Right forelimb (tissue), 1 donor: ENCODE measurements at places on chromosomes 2 and 18.

DNA sequence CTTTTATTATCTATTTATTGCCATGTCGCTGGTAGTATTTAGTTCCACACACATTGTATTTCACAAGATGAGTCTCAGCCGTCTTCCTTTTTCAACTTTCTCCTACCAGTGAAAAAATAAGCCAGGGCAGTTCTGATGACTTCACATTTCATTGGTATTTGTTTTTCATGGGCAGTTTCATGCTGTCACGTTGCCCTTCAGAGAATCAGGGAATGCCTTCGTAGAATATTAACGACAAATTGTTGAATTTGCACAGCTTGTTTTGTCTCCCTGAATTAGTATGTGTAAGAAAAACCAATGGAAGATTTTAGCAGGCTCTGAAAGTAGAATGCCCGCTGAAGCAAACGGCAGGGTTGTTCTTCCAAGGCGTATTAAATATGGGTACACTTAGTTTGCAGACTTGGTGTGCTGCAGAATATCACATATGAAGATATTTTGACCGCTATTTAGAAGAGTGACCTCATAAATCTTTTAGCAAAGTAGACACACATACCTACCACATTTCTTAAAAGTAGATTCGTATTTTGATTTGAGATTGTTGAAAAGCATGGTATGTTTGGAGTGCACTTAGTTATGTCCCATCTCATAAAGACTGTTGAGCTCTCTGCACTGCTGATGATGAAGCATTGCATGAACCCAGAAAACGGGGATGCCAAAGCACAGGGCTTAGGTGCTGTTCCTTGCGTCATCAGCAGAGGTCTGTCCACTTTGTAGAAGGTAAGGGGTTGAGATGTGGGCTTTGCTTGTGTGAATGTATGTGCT is 2.9 kb downstream of the NEDD4L start:
- DNase-seq: no peak

DNA sequence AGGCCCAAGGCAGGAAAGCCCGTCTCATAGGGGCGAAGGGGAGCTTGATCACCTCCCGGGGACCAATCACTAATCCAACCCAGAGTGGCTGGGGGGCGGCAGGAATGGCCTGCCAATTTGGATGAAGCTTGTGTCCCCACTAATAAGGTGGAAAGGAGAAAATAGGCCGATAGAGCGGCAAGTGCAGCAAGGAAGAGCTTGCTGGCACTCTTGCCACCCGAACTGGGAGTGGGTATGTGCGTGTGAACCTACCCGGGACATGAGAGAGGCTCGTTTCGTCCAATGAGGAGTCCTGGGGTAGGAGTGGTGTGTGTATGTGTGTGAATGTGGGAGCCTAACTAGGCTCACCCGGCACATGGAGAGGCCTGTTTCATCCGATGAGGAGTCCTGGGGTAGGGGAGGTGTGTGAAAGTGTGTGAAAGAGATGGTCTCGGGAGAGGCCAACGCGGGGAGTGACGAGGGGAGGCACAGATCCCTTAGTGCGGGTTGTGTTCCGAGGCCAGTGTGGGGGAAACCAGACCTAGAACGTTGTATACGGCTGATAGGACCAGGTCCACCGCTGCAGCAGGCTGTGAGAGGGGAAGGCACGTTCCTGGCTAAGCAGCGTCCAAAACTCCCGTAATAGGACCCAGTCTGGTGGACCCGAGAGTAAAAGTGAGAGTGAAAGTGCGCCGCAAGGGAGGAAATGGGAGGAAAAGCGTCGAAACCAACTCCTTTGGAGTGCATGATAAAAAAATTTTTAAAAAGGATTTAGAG is 47.1 kb upstream of the SELENOI start:
- DNase-seq: peak; percentile 72

- DNase-seq: no peak
Measured at GRCh38 chr2:175432021-175432420, 250.5 kb upstream of the ATP5MC3 start.

DNA sequence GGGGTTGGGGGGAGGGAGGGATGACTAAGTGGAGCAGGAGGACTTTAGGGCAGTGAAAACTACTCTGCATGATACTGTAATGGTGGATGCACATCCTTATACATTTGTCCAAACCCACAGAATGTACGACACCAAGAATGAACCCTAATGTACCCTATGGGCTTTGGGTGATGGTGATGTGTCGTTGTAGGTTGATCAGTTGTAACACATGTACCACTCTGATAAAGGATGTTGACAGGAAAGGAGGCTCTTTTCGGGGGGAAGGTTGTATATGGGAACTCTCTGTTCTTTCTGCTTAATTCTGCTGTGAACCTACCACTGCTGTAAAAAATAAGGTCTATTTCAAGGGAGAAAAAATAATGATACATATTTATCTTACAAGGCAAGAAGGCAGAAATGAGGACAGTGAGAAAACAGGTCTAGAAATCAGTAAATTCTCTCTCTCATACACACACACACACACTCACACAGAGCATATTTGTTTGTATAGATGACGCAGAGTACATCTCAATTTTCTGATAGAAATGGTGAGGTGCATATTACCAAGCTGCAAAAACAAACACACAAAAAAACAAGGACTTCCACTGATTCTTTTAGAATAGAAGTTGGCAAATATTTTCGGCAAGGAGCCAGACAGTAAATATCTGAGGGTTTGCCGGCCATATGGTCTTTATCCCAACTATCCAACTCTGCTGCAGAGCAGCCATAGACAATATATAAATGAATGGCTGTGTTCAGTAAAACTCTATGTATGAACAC is 20.2 kb downstream of the FAM124B start:
- DNase-seq: no peak

DNA sequence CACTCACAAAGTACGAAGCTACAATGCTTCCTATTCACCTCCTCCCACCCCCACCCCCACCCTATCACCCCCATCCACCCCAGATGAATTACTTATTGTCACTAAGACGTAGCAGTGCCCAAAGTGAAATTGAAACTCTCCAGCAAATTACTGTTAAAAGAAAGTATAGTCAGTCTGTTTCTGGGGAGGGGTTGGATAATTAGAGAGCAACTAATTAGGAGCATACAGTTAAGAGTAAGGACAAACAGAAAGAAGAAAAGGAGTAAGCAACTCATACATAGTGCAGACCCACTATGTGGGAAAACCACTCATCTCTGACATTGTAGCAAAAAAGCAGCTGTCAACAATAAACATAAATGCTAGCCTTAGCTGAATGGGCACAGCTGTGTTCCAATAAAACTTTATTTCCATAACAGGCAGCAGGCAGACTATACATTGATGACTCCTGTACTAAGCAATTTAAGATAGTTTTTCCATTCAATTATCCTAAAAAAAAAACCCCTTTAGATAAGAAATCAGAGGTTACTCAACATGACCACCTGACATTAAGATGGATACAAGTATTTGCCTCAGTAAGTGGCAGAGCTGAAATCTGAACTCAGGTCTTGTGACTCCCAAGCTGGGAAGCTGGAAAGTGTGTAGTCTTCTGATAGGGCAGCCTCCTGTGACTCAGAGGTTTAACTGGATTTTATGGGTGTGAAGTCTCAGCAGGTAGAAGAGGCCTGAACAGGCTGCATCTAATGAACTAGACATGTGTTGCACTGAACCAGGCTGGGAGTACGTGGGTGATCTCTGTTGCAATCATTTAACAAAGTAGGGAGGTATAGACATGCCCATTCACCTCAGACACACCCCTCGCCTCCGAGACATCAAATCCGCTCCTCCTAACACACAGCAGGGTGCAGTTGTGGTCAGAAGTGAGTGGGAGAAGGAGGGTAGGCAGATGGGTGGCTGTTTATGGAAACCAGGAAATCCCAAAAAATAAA is 171.8 kb upstream of the KLF7 start:
- DNase-seq: no peak

GRCh38 chr2:20972110-20972509 is 71.8 kb downstream of the APOB start:
- DNase-seq: no peak

GRCh38 chr2:189037518-189037917 is 63.3 kb downstream of the COL3A1 start:
- no peak for DNase-seq

GRCh38 chr18:34299828-34300227 is 75.1 kb upstream of the NOL4 start:
- no peak for DNase-seq

GRCh38 chr2:197217541-197217940 is 93.0 kb downstream of the ANKRD44 start:
- no peak for DNase-seq

DNA sequence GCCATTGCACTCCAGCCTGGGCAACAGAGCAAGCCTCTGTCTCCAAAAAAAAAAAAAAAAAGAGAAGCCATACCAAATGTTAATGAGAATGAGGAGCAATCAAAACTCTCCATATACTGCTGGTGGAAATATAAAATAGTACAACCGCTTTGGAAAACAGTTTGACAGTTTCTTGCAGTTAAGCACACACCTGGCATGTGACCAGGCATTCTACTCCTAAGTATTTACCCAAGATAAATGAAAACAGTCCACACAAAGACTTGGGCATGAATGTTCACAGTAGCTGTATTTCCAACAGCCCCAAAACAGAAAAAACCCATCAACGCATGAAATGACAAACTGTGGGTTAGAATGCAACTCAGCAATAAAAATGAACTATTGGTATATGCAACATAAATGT is 76.0 kb upstream of the ST8SIA5 start:
- no peak for DNase-seq

DNA sequence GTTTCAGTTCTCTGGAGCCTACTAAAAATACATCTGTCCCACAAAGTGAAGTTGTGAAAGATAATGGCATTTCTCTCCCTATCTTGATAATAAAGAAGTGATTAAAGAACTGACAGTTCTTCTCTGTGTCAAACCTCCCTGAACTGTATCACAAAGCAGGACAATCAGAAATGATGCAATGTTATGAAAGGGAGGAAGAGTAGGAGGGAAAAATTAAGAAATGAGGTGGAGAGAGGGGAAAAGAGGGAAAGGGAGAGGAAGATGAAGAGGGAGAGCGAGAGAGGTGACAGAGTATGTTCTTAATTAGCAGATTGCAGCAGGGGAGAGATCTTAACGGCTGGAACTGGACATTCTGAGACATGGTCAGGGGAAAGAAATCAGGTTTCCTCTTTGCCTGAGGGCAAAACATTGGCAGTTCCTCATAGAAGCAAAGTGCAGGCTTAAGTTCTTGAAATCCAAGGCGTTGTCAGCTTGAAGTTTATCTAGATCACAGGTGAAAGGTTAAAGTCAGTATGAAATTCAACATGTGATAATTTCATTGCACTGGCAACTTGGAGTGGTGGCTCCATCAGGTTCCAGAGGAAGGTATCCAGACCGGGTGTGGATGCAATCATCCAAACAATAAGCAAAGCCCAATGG is 54.6 kb downstream of the RDH14 start:
- no peak for DNase-seq

DNA sequence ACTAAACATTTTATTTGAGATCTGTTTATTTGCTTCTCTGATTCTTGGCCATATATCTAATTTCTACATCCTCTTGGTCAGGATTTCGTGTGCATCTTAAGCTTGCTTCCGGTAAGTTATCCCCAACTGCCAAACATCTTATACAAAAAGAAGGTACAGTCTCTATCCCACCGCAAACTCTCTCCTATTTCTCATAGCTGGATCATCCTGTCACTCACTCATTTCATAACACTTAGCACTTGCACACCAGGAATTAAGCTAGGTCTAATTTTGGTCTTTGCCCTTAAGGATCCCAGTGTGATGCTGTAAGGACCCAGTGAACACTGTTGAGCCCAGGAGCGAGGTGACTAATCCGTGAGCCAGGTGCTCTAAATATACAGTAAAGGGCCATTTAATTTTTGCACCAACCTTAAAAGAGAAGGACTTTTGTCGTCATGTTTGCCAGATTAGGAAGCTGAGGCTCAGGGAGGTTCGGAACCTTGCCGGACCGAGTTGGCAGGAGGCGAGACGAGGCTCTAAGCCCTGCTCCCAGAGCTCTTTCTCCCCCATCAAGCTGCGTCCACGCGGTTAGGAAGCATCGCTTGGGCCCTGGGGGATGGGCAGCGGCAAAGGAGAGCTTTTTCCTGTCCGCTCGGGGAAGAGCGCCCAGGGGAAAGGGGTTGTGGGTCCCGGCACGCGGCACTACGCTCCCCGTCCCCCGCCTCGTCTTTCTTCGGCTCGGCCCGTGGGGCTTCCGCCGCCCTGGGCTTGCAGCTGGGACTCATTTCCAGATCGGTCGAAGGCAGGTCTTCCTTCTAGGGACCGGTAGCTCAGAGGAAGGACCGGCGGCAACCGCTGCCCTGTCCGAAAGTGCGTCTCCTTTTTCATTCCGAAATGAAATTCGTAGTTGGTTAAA is 4.1 kb upstream of the ITPRIPL1 start:
- peak; percentile 64 for DNase-seq

DNA sequence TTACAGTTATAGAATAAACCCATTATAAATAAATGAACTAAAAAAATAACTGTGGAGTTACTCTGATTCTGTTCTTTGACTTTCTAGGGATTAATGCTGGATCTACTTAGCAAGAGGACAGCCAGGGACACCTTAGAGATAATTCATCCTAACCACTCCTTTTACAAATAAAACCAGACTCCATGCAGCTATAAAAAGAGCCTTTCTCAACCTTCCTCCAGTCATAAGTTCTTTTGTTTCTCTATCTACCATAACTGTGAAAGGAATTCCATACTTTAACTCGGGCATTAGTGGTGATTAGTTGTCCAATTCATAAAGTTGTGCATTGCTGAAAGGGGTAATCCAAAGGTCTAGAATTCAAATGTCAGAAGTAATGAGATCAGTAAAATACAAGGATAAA is 682.4 kb downstream of the DPP10 start:
- no peak for DNase-seq

DNA sequence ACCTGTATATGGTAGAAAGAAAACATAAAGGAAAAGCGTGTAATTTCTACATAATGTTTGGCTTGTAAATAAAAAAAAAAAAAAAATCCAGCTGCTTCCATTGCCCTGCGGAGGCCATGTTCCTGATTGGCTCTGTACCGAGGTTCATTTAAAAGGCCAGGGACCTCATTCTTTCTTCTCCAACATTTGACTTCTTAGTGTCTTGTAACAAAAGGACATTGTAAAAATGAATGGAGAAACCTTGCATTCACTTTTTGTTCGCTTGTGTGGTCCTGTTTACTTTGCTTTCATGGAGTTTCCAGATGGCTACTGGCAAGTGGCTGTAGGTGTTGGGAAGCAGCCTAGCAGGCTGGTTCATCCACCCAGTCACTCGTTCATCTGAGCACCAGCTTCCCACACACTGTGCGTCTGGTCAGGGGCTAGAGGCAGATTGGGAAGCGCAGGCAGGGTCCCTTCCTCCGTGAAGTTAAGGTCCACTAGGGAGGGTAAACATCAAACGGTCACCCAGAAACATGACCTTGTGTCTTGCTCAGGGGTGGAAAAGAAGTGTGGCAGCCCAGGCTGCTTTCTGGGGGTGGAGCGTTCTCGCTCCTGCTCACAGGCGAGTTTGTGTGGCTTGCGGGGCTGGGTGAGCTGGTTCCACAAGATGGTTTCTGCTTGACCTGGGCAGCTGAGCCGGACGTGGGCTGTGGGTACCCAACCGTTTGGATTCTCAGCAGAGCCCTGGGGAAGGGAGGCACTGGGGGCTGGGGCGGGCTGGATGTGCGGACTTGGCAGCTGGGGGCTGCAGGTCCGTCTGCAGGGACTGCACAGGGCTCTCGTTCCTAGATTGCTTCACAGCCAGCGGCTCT is 260.7 kb downstream of the AGAP1 start:
- no peak for DNase-seq
